ENCODE measurements at places on chromosomes 3 and 15.

- no peak for DNase-seq
Measured at GRCh38 chr3:188842639-188843038, 329.1 kb upstream of the TPRG1 start.

DNA sequence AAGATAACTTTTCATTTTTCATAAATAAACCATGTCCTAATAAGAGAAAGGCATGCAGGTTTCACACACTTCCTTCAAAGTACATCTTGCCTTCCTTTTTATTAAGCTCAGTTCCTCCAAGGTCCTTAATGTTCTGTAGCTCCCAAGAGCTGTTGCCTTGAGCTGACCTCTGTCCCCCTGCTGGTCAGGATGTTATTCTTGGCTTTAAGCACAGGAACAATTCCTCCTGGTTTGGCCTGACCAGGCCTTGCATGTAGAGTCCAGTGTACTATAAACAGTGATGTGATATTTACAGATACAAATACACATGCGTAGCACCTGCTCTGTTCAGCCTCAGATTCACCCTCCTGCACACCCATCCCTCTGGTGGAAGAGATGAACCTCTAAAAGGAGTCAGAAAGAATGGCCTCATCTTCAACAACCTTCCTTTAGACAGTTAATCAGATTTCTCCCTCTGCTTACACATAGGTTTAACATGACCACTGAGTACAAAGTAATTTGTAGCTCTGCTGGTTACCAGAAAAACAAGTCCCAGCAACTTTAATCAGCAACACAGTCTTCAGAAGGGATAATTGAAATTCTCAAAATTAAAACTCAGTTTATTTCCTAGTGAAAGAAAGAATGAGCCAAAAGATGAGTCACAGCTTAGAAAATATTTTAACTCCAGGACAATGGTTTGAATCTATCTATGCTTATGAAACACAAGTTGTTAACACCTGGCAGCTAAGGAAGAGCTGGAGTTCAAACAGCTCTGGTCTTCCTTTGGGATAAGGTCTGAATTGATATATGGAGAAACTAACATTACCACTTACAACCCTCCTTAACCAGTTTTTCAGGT is 46.5 kb downstream of the PTPN9 start:
- DNase-seq: peak; percentile 46

- no peak for DNase-seq
Measured at GRCh38 chr3:69647511-69648110, 91.7 kb upstream of the MITF start.

DNA sequence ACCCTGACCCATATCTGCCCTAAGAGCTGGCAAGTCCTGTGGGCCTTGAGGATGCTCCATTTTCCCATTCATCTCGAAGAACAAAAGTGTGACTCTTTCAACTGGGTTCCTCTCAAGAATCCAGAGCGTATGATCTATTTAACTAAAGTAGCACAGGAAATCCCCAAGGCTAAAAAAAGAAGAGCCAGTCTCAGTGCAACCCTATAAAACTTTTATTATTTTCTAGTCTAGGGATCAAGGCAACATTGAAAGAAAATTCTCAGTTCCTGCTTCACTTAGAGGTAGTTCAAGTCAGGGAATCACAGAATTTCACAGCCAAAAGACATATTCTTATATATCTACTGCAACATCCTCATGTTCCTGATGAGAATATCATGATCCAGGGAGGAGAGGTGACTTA is 51.6 kb upstream of the GRM7 start:
- DNase-seq: no peak

DNA sequence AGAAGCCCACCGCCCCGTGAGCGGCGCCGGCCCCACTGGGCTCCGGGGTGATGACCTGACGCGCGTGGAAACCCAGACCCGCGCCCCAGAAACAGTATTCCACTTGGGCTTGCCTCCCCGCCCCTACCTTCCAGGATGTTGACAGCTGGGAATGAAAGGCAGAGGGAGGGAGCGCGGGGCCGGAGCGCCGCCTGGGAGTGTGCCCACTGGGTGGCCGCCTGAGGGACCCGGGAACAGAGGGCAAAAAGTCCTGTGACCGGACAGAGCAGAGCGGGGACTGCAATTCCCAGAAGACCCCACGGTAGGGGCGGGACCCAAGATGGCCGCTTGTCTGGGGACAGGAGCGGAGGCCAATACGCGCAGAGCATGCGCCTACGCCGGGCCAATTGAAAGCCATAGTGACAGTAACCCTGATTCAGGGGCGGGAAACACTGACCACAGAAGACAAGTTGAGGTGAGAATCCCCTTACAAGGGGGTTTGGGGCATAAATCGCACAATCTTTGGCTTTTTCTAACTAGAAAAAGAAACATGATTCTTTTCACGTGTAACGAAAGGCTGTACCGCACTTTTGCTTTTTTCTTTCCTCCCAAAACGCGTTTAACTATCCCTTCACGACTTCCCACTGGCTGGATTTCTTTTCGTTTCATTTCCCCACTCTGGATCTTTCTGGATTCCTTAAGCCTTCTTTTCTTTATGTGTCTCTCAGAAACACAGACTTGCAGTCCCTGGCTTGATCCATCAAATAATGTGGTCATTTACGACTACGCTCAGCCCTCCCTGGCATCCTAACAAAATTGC is at the start of gene FHIT:
TSS of gene FHIT (minus strand) at position 279 of the 799 bp plus-strand sequence.
- peak; percentile 88 for DNase-seq

DNA sequence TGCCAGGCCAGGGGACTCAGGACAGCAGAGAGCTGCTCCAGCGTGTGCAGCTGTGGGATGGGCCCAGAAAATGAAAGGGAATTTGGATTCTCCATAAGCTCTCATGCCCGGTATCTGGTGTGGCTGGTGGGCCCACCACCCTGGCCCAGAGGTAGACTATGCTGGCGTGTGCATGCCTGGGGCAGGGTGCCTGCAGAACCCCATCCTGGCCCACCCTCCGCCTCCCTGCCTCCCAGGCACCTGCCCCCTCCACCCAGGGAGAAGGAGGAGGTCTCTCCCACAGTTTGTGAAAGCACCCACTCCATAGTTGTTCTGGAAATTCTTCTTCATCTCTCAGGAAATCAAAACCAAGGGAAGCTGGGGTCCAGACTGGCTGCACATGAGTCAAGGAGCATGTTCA is 112.9 kb downstream of the ADCY5 start:
- no peak for DNase-seq

- peak; percentile 71 for DNase-seq
Measured at GRCh38 chr15:62099094-62099601, 32.4 kb downstream of the C2CD4A start.

GRCh38 chr3:196666001-196666867 is 26.7 kb downstream of the NRROS start:
- DNase-seq: peak; percentile 99

DNA sequence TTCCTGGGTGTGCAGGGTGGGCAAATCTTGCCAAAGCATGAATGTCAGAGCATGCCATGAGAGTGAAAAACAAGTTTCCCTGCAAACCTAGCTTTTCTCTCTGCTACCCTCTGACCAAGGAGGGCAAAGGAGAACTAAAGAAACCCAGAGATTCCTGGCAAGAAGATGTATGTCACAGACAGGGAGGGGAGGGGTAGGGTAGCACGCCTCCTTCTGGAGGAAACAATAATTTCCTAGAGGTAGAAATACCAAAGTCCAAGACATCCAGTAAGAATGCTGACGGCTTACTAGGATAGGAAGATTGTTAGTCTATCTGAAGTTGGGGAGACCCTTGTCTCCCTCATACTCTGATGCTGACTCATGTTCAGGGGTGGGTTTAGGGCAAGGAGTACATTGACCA is 203.9 kb downstream of the NR1D2 start:
- no peak for DNase-seq

- DNase-seq: no peak
Measured at GRCh38 chr3:147483578-147483977, 74.4 kb downstream of the ZIC1 start.

GRCh38 chr3:186160691-186161243 is 51.9 kb upstream of the ETV5 start:
- DNase-seq: no peak

DNA sequence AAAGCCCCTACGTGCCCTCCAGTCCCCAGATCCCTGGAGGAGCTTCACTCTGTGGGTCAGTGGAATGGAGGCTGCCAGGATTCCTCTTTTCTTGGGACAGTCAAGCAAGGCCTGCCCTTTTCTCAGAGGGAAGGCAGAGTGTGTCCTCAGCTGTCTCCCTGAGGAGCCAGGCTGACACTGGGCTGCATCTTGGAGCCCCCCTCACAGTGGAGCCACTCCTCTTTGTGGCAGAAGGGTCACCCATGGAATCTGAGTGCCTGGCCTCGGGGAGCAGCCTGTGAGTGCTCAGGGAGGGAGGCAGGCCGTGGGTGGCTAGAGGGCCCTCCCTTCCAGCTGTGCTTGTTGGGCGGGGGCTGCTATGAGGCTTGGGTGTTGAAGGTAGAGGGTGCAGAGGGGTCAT is 41.2 kb downstream of the BOC start:
- no peak for DNase-seq

DNA sequence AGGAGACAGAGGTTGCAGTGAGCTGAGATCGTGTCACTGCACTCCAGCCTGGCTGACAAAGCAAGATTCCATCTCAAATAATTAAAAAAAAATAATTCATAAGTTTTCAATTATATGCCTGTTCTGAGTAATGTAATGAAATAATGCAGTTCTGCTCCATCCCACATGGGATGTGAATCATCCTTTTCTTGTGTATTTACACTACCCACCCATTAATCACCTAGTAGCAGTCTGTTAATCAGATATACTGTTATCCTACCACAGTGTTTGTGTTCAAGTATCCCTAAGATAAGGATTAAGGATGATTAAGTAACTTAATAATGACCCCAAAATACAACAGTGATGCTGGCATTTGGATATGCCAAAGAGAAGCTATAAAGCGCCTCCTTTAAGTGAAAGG is 38.8 kb downstream of the PIGB start:
- DNase-seq: peak; percentile 14

DNA sequence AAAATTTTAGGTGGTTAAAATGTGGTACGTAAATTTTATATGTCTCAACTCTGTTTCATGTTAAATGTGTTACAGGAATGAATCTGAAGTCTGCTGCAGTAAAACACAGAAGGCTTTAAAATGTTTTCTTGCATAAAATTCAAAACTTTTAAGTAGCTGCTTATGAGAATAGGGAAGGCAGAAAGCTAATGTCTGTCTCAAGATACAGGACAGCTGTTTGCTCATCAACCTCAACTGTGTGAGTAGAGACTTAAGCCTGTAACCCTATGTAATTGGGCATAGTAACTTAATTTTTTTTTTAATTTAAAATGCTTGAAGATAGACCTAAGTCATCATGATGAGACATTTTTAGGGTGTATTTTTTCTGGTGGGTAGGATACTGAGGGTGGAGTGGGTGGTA is 38.9 kb downstream of the ZFAND6 start:
- no peak for DNase-seq

GRCh38 chr15:79197285-79197684 is 85.2 kb upstream of the ANKRD34C start:
- DNase-seq: no peak

GRCh38 chr15:78343276-78344060 is 3.3 kb downstream of the CRABP1 start:
- DNase-seq: no peak

DNA sequence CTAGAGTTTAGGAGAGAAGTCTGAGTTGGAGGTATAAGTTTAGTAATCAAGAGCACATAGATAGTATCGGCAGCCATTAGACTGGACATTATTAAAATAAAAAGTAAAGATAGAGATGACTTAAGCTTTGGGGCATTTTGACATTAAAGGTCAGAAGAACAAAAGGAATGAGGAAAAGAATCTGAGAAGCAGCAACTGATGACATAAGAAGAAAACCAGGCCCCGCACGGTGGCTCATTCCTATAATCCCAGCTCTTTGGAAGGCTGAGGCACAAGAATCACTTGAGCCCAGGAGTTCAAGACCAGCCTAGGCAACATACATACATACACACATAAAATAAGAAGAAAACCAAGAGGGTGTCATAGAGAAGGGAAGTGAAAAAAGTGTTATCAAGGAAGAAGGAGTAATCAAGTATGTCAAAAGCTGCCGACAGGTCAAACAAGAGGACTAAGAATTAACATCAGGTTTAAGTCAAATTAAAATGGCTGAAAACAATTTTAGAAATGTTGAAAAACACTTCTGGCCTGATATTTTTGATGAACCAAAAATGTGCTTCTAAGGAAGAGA is 38.9 kb downstream of the ACAP2 start:
- no peak for DNase-seq

DNA sequence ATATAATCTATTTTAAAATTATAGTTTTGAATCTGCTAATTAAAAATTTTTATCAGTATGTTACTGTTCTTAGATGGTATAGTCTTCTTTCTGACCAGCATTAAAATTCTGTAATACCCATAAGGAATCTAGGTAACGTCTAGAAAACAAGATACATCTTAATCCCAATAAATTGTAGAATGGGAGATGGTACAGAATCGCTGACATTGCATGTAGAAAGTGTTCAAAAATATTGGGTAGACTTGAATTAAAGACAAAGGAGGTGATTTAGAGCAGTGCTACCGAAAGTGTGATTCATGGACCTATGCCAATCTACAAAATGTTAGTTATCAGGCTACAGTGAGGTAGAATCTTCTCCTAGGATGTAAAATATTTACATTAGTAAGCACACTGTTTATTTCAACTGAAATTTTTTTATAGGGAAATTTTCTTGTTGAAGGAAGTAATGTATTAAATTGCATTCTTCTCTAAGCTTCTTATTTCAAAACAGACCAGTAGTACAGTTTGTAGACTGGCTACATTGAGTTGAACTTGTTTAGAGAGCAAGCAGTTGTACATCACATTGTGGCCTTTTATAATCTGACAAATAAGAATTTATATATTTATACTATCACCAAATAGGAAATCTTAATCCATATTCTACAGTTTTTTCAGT is 17.1 kb downstream of the MINDY2 start:
- DNase-seq: no peak

DNA sequence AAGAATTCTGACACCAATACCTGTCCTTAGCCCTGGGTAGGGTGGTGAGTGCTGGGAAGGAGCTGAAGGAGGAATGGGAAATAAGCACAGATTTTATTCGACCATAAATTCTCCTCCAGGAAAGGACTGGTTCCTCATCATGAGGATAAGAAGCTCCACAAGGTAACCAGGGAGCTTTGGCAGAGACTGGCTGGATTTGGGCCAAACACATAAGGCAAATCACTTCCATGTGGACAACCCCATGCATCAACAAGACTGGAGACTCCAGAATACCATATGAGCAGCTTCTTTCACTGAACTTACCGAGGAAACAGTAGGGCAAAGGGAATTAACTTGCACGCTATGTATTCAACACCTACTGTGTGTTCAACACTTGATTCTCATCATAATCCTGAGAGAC is 312.5 kb downstream of the NTRK3 start:
- DNase-seq: no peak

DNA sequence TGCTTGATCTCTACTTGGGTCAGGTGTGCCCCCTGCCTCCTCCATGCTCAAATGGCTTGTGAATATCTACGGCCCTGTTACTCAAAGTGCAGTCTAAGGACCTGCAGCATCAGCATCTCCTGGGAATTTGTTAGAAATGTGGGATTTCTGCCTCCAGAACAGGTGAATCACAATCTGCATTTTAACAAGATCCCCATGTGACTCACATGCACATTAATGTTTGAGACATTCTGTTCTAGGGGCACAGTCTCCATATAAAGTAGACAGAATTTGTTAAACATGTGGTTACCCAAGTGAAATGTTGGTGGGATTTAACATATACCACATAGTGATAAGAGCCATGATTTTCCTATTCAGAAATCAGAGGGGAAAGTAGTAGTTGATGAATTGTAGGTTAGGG is 256.2 kb downstream of the NR1D2 start:
- DNase-seq: no peak

GRCh38 chr15:35496585-35496984 is 49.4 kb downstream of the DPH6 start:
- no peak for DNase-seq
